Stimulated activated CD4-positive, alpha-beta T cell treated with anti-CD3 and anti-CD28 coated beads, Interleukin-1b, Interleukin-23, amount 100 ng/mL, for 1 hour (primary cell): ENCODE measurements at places on chromosomes 3 and 15.

GRCh38 chr3:61919371-61919770 lies 358.0 kb downstream of the PTPRG start:
- no peak for DNase-seq

DNA sequence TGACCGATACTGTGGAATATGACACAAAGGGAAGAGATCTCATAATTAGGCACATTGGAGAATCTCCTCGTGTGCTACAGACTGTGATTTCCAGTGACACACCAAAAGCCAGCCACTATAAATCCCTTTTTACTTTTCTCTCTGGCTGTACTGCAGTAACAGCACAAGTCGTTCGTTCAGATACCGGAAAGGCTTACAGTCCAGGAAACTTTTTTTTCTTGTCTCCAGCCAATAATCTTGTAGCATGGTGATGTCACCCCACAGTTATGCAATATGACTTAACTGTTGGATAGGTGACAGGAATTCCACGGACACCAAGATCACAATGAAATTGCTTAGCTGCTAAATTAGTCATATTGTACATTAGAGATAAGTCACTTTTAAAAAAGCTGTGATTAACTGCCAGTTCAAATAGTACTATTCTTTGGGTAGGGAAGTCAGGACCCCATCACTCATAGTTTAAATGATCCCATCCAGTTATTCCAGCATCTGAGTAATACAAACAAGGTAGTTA lies 36.3 kb upstream of the TSC22D2 start:
- no peak for DNase-seq

DNA sequence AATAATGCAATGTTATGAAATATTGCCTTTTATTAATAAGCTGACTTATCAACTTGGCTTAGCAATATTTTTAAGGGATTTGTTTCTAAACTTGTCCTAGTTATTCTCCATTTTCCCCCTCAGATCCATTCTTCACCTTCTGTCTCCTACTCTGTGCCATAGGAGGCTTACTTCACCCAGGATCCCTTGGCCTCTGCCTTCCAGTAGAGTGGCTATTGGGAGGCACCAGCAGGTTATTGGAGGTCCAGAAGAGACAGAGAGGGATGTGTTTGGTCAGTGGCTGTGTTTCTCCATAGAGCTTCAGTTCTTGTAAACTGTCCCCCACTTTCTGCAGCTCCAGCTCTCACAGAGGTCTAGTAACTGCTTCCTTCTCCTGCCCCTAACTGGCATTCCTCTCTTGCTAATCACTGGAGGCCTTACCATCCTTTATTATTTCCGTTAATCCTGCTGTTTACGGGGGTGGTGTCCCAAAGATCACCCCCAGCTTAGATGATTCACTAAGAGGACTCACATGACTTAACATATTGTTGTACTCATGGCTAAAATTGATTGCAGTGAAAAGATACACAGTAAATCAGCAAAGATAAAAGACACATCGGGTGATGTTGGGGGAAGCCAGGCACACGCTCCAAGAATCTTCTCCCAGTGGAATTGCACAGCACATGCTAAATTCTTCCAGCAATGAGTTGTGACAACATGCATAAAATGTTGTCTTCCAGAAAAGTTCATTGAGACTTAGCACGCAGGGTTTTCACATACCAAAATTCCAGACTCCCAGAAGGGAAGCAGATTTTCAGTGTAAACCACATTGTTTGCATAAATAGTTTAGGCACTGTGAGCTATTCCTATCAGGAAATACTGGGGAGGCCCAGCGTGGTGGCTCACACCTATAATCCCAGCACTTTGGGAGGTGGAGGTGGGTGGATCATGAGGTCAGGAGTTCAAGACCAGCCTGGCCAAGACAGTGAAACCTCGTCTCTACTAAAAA lies 67.5 kb downstream of the RPL22L1 start:
- no peak for DNase-seq

DNA sequence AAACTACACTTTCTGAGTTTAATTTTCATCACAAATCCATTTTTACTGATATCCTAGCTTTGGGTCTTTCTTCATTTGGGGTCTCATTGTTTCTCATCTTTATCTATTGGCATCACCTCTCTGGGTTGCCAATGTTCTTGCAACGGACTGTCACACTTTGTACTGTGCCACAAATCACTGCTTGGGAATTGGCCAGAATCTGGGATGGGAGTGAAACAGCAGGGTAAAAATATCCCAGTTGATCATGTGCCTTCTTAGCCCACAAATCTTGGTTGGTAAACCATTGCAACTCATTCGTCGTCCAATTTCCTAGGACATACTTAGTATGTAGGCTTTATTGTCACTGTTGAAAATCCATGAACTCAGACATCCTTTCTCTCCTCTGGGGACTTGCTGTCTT lies 698.5 kb downstream of the OTOL1 start:
- DNase-seq, result no peak

GRCh38 chr3:58249358-58250092 lies 11.9 kb downstream of the ABHD6 start:
- no peak for DNase-seq

DNA sequence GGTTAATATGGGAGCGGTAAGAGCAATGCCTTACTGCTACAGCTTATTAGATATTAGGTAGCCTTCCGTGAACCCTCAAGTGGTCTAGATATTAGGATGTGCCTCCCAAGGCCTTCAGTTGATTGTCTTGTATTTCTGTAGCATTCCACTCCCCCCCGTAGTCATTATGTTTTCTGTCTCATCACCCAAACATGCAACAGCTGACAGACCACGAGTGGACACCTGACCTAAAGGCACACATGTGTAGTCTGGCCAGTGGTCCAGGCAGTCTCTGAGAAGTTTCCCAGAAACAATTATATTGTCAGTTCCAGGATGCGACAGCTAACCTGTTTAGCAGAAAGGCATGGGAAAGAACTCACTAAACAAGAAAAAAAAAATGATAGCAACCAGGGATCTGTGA lies 1000.9 kb downstream of the AGBL1 start:
- no peak for DNase-seq

DNA sequence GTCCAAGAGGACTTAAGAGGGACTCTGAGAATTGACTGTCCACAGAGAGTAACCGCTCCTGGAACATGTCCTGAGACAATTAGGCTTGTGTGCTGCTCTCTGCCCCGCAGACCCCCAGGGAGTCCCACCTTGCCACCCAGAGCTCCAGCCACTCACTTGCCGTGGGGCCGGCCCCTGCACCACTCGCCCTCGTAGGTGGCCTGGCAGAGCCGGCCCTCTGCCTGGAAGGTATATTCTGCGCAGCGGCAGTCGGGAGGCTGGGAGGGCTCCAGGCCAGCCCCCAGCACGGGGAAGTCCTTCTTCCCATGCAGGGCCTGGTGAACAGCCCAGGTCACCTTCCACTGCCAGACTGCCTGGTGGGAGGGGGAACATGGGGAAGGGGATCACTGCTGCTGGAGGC lies 10.5 kb downstream of the ALS2CL start:
- no peak for DNase-seq

GRCh38 chr3:140244893-140245292 lies 309.9 kb downstream of the CLSTN2 start:
- no peak for DNase-seq

GRCh38 chr3:61202086-61202485 lies 49.2 kb downstream of the FHIT start:
- DNase-seq, result no peak

DNA sequence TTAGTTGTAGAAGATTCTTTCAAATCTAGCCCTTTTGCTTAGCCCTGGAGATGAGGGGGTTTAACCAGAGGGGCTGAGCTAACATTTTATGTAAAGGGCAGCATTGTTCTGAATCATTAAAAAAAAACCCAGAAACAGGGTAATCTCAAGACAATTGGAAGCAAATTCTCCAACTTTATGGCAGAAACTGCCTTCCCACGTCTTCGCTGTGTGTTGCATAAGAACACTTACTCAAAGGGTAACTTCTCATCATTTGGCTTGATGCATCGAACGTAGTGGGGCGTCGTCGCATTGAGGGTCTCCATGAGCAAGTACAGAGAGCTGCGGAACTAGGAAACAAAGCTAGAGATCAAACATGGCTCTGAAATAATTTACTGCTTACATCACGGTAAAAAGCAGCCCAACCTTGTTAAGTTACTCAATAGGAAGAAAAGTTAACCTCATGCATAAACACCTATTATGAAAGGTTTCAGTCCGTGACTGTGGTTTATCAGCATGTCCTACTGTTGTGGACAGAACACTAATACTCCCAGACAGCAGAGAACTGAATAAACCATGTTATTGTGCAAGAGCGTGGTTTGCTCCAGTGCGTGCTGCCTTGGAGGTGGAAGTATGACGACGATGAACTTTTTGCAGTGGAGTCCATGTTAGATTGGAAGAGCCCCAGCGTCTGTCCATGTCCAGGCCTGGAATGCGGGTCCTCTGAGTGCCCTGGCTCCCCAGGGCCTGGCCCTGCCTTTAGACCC lies 48.7 kb downstream of the MYO5C start:
- DNase-seq, result no peak

DNA sequence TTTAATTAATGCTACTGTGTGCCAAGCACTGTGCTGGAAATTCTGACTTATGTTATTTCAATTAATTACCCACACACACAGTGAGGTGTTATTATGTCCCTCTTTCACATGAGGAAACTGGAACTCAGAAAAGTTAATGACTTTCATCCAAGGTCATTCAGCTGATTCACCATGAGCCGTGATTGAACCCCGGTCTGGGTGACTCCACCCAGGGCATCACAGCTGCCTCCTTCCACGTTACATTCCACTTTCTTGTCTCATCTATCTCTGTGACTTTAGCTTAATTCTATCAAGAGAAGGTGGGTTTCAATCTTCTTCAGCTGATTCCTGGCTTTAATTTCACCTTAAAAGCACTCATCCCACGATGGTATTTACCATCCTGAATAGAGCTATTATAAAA lies 16.3 kb downstream of the SRGAP3 start:
- DNase-seq, result no peak

- no peak for DNase-seq
Measured at GRCh38 chr15:77695961-77696582, 63.4 kb upstream of the LINGO1 start.

DNA sequence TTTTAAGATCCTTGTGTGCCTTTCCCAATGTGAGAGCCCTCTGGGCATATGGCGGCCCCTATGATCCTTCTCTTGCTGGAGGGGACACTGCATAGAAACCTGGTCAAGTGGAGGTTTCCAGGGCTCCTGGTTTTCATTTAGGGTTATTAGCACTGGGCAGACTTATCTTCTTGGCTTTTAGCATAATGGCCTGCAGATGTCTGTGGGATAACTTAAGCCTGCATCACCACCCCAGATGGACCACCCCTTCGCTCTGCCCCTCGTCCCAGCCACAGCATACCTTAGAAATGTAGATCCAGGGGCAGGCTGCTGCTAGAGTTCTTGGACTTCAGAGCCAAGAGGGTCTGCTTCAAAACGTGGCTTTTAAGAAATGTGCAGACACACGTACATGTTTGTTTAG lies 340.3 kb upstream of the CTDSPL start:
- no peak for DNase-seq

DNA sequence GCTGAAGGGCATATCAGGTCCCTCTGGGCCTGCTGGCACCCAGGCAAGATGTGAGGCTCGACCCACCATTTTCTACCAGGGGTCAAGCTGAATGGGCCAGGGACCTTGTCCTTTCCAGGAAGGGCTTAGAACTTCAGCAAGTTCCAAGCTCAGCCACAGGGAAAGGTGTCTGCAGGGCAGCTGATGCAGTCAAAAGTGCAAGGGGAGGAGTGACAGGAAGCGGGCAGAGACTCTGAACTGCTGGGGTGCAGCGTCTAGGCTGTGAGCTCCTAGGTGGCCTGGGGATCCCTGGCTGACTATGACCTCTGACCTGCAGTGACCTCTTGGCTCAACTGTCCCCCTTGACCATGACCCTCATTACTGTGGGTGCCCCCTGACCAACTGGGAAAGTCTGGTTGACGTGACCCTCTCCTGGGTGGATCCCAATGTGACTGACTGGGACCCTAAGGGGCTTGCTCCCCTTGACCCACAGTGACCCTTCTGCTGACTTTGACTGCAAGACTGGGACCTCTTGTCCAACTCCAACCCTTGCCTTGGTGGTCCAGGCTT lies 14.4 kb upstream of the SEC13 start:
- no peak for DNase-seq

GRCh38 chr15:61318802-61319525 lies 89.9 kb upstream of the RORA start:
- no peak for DNase-seq
